ENCODE measurements at places on chromosomes 7 and 10.

DNA sequence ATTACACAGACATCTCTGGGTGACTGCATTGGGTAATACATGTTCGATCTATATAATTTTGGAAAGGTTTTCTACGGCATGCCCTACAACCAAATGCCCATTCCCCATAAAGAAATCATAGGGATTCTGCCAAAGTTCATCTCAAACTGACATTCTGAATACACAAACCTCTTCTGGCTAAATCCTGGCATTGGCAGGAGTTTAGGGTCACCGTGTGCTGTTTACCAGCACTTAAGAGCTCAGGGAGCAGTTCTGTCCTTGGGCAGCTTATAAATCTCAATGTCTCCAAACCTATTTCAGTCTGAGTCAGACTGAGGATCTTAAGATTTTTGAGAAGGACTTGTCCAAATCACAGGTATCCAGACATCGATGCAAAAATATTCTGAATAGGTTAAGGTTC is 809.6 kb upstream of the LRRN3 start:
- no peak for DNase-seq

DNA sequence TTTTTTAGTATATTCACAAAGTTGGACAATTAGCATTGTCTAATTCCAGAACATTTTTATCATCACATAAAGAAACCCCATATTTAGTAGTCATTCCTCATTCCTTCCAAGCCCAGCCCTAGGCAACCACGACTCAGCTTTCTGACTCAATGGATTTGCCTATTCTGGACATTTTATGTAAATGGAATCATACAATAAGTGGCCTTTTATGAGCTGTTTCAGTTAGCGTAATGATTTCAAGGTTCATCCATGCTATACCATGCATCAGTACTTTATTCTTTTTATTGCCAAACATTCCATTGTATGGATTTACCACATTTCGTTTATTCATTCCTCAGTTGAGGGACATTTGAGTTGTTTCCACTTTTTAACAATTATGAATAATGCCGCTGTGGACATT is 249.2 kb downstream of the DYNC1I1 start:
- DNase-seq = no peak

- DNase-seq = no peak
These were observed 10.2 kb downstream of the ANXA11 start for GRCh38 chr10:80195046-80195574.

DNA sequence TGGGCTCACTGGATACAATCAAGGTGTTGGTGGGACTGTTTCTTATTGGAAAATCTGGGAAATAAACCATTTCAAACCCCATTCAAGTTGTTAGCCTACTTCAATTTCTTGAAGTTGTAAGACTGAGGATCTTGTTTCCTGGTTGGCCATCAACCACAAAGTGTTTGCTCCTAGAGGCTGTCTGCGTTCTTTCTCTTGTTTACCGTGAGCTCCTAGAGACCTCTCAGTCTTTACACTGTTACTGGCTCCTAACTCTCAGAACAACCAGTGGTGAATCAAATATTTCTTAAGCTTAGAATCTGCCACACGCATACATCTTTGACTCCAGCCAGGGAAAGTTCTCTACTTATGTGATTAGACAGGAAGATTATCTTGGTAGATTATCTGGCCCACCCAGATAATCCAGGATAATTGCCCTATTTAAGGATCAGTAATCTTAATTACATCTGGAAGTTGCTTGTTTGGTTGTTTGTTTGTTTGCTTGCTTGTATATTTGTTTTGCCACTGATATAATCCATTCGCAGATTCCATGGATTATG is 798.7 kb downstream of the IPMK start:
- no peak for DNase-seq

DNA sequence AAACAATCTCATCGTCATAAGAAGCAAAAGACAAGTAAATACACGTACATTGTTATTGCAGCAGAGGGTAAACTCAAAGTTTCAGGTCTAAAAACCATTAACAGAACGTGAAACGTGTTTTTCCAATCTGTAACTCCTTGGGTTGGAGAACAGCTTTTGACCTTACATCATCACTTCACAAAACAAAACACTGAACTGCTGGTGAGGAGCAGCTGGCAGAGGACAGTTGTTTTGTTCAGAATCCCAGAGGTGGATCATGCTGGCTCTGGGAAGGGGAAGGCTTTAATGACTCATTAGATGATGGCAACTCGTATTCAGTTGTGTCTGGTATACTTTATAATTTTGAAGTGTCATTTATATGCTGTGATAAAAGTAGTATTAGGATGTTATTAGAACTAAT is 923.0 kb upstream of the CELF2 start:
- no peak for DNase-seq

GRCh38 chr7:85595750-85596178 is 408.9 kb upstream of the SEMA3D start:
- DNase-seq = no peak

DNA sequence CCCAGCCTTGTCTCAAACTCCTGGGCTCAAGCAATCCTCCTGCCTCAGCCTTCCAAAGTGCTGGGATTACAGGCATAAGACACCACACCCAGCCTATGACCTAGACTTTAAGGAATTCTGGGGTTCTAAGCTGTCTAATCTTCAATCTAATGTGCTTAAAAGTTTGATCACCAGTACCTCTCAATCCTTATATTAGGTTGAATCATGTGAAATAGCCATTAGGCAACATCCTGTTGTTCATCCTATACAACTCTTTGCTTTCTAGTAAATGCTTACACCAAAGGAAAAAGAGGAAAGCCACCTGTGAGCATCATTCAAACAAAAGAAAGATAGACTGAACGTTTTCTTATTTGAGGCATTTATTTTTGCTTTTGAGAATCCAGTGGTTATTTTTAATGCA is 56.0 kb downstream of the ATOH7 start:
- DNase-seq = no peak

GRCh38 chr10:90969947-90970673 is 49.2 kb upstream of the ANKRD1 start:
- DNase-seq = no peak

GRCh38 chr10:123556736-123557135 is 109.4 kb upstream of the GPR26 start:
- no peak for DNase-seq

DNA sequence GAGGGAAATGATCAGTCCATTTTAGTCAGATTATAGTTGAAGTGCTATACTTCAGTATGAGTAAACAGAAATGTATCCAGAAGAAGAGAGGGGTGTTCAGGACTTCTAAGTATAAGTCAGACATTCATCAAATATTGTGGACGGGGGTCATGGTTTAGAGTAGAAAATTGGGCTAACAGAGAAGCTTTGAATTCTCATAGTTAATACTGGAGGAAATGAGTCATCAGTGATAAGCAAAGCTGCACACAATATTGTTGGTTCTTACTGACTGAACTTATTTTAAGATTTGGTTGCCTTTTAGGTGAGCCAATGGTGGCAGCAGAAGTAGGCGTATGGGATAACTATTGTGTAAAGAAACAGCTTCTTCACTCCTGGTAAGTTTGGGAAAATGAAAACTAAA is 1.7 kb upstream of the SUMF2 start:
- DNase-seq = no peak

GRCh38 chr7:48617993-48618392 is 306.4 kb upstream of the CDC14C start:
- DNase-seq = no peak

DNA sequence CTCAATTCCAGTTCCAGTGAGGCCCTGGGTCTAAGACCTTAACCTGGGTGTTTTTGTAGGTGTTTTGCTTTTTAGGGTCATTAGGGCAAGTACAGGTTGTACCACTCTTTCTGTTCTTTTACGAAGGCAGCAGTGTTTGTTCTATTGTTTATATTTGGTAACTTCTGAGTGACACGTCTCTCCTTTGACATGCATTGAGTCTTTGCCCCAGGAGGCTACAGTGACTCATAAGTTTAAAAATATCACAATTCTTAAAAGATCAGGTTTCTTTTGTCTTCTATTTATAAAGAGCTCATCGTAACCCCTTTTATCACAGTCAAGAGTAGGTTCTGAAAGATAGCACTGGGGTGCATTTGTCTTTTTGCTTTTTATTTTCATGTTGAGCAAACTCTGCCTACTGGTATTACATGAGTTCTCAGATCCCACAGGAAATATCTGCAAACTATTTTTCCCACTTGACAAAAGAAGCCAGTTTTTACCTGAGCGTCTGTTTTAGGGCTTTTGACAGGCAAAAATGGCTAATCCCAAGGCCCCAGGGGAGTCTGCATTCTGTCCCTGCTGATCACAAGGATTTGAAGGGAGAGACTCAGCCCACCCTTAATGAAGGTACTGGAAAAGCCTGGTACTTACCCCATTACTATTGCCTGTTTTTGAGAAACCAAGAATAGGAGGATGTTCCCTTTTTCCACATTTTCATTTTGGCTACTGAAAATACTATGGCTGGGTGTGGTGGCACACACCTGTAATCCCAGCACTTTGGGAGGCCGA is 7.9 kb downstream of the NUDT13 start:
- DNase-seq = no peak

DNA sequence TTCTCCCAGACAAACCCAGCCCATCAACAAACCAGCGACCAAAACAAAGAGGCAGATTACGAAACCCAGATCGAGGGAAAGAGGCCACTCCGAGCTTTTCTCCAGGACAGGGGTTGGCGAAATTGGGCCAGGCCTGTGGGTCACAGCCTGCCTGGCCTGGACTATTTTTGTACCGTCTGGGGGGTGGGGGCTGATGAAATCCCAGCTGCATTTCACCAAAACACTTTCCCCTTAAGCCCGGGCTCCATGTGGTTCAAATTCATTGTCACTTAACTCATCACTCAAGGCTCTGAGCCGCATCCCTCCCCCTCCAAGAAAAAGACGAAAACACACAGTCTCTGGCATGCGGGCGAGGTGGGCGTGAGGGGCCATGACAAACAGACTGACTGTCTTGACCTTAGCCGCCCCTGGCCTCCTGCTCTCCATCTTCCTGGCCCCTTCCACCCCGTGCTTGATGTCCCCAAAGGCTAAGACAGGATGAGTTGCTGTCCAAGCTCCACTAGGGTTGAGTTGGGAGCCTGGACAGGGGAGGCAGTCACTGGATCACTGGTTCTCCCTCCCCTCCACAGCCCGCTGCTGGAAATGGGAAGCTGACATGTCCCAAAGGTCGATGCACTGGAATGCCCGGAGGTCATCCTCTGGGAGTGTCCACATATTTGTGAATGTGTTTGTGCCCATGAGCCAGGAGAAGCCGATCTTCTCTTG is 19.2 kb downstream of the TMEM270 start:
- no peak for DNase-seq

GRCh38 chr10:71351628-71352319 is 32.7 kb downstream of the SLC29A3 start:
- no peak for DNase-seq

- DNase-seq = no peak
These were observed 112.0 kb downstream of the EBF3 start for GRCh38 chr10:129851941-129852640.

DNA sequence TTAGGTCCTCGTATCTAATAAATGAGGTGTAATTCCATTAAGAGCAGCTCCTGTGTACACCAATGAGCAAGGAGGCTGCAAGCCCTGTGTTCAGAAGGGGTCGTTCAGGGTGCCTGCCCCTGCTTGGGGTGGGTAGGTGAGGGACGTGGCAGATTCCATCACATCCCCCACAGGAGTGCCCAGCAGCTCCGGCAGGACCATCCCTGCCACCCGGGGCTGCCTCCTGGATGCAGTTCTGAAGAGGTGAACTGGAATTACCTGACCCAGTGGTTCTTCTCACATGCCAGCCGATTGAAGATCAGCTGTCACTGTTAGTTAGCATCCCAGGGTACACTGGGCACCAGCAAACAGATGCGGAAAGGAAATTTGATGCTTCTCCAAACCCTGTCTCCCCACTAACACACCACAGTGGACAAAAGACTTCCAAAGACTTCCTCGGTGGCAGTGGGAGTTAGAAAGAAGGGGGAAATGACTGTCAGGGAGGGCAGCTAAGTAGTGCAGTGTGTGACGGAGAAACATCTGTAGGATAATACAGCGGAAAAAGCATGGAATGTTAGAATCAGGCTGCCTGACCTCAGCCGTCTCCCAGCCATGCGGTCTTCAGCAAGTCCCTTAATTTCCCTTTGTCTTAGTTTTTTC is 313.6 kb upstream of the ZMIZ1 start:
- DNase-seq = no peak

DNA sequence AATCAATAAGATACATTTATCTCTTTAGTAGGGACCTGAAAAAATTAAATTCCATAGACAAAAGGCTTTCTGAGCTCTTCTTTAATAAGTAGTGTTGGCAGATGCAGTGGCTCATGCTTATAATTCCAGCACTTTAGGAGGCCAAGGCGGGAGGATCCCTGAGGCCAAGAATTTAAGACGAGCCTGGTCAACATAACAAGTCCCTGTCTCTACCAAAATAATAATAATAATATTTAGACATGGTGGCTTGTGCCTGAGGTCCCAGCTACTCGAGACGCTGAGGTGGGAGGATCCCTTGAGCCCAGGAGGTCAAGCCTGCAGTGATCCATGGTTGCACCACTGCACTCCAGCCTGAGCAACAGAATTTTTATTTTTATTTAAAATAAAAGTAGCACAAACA is 280.8 kb downstream of the ADK start:
- no peak for DNase-seq

- DNase-seq = no peak
These were observed 30.2 kb upstream of the IKZF1 start for GRCh38 chr7:50274361-50274760.

DNA sequence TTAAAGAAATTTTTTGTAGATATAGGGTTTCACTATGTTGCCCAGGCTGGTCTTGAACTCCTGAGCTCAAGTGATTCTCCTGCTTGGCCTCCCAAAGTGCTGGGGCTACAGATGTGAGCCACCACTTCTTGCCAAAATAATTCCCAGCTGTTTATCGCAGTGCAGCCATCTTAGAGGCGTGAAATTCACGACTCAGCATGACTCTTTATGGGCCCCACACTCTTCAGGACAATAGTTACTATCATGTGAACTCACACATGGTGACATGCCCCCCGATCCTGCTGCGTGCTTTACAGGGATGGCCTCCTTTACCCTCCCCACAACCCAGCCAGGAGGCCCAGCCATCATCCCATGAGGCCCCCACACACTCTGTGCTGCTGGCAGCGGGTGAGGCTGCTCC is 4.6 kb downstream of the COX19 start:
- DNase-seq = no peak

GRCh38 chr7:14598978-14599377 is 303.6 kb downstream of the DGKB start:
- no peak for DNase-seq

DNA sequence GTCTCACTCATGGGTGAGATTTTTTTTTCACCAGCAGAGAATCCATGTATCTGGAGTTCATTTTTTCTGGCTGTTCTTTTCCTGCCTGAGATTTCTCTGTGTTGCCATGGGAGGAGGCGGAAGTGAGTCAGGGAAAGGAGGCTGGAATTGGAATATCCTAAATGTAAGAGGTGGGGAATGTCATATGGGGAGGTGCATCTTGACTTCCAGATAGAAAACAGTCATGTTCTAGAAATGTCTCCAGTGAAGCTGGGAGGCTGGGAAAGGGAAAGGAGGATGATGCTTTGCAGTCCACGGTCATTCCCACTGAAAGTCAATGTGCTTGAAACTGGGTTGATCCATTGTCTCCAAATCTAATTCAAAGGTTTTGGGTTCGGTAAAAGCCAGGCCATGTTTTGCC is 39.7 kb upstream of the HPS1 start:
- no peak for DNase-seq

All from activated naive CD4-positive, alpha-beta T cell (primary cell).